ENCODE measurements at places on chromosomes 4 and X.

DNA sequence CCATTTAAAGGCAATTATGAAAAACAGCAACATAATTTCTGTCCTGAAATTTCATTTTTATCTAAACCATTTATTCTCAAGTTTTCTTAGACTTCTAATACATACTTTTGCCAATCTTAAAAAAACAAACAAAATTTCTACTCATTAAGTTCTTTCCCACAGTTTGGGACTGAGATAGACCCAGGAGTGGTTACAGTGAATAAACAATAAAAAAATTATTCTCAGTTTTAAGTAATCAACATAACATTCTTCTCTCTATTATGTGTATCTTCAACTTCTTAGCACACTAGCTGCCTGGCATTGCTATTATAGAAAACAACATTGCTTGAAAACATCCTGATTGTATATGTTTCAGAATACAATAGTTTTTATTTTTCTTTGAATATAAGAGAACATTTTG is 532.8 kb downstream of the IL15 start:
- ATAC-seq = no peak

GRCh38 chrX:6041630-6042029 is 187.0 kb downstream of the NLGN4X start:
- ATAC-seq = no peak

- ATAC-seq = peak; percentile 52
Observed at GRCh38 chr4:67288964-67289363, 256.3 kb downstream of the CENPC start.

GRCh38 chr4:85050736-85051135 is 84.2 kb upstream of the WDFY3 start:
- ATAC-seq = no peak

DNA sequence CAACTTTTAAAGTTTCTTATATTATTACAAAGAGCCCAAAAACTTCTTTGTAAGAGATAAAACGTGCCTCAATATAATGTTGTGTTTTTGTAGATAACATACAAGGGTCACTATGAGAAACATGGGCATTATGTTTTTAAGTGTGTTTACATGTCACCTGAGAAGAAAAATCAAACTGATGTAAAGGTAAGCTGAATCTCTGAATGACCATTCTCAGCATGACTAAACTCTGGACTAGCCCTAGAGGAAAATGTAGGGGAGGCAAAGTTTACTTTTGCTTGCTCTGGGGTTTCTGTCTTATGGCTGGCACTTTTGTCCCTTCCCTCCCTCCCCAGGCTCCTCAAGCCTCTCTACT is 6.8 kb downstream of the MEPE start:
- ATAC-seq = no peak

GRCh38 chrX:77502951-77503525 is 55.8 kb downstream of the FGF16 start:
- ATAC-seq = peak; percentile 15

- peak; percentile 34 for ATAC-seq
Observed at GRCh38 chr4:8615921-8616787, 23.6 kb downstream of the CPZ start.

Measured in SK-N-SH treated with all-trans-retinoic acid at 6 μM for 48 hours (cell line).